ENCODE measurements at places on chromosomes 7 and 10.

- no peak for DNase-seq
These were observed 83.8 kb downstream of the ABCA13 start for GRCh38 chr7:48255046-48255445.

DNA sequence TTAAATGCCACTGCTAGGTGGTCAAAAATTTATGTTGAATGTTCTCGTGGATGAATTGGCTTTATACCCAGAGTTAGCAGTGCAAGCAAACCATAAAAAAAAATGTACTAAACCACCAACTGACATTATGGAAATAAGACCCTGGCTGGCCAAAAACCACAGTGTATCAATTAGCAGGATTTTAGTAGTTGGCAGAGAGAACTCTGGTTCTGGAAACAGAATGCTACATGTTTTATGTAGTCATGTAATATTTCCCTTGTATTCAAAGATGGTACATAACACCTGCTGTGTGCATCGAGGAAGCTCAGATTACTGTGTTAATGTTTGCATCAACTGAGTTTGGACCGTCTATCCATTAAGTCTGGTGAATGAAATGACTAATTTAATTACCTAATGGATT is 618.5 kb downstream of the CCSER2 start:
- DNase-seq = peak; percentile 81

- no peak for DNase-seq
These were observed 53.6 kb upstream of the LRRC17 start for GRCh38 chr7:102859084-102859798.

- DNase-seq = no peak
These were observed 2.0 kb downstream of the SAMD9 start for GRCh38 chr7:93115796-93116195.

- DNase-seq = no peak
These were observed 37.2 kb upstream of the TMEM273 start for GRCh38 chr10:49225218-49225876.

GRCh38 chr7:100476903-100477870 is 1.8 kb downstream of the TSC22D4 start:
- DNase-seq = no peak
